ENCODE measurements at places on chromosomes 5 and 9.

DNA sequence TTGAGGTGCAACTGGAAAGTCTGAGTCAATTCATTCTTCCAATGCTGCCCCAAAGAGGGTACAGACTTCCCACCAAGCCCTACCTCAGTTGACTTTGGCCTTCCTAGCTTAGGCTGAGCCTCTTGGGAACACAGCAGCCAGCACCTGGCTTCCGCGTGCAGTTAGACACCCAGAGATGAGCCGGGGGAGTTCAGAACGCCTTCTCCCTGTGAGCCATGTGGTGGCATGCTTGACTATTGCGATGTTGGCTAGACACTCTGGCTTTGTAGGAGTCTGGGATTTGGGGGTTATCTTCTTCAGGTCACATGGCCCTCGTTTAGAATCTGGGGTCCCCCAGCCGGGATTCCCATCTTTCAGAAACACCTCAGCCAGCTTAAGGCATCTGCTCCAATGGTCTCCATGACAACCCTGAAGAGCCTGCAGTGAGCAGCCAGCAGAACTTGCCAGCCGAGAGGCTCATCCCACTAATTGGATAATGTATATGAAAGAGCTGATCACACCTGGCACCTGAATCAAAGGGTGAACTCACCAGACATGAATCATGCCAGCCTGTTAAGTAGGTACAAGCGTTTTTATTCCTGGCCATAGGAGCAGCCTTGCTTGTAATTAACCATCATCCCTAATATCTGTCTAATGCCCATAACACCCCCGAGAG is 167.5 kb downstream of the SYK start:
- no peak for DNase-seq

DNA sequence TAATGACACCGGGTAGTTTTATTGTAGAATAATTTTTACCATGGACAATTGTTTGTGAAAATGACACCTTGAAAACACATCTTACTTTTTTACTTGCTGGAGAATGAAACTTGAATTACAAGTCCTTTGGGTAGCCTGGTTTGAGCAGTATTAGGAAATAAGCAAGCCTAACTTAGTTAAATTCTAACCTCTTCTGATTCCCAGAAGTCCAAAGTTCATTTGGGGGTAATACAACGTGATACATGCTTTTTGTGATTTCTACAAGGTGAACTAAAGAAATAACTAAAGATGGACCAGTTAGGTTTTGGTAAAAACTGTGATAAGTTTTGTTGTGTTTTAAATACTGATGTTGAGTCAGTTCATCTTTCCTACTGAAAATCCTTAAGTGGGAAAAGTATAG is 135.4 kb upstream of the DMRT1 start:
- DNase-seq: no peak

- DNase-seq: peak; percentile 22
Measured at GRCh38 chr5:77851176-77852067, 75.3 kb upstream of the TBCA start.

- DNase-seq: no peak
Measured at GRCh38 chr5:130000460-130000859, 96.2 kb downstream of the CHSY3 start.

DNA sequence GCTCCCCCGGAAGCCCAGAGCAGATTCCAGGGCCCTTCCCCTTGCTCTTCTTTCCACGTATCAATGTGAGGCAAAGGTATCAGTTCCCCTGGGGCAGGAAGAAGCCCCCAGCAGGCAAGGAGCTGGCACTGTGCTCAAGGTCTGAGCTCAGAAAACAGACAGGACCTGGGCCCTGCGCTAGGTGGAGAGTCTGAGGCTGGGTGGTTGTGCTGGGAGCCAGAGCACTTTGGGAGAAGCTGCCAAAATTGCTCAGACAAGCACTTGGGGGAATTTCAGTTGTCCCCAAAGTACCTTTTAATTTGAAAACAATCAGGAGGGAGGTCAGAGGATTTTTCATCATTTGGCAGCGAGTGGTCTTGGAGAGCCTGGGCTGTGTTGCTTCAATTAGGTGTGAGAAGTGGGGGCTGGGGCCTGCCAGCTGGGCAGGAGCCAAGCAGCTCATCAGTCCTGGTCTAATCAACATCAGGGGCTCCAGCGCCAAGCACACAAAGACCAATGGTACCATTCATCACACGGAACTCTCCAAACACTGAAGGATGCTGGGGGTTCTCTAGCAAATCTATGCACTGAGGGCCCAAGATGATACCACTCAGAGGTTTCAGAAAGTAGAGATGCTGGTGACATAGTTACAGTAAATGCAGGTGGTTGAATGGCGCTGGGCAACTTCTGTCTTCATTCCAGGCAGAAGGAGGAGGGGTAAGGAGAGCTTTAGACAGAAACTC is 176.5 kb downstream of the SNX18 start:
- no peak for DNase-seq

- peak; percentile 77 for DNase-seq
Measured at GRCh38 chr9:127783111-127784008, 2.5 kb upstream of the CDK9 start.

GRCh38 chr5:170445936-170446335 is 56.8 kb upstream of the KCNMB1 start:
- DNase-seq: no peak

GRCh38 chr9:79490657-79491248 is 81.0 kb upstream of the TLE4 start:
- no peak for DNase-seq

GRCh38 chr5:2840372-2840915 is 89.0 kb upstream of the IRX2 start:
- DNase-seq: no peak

DNA sequence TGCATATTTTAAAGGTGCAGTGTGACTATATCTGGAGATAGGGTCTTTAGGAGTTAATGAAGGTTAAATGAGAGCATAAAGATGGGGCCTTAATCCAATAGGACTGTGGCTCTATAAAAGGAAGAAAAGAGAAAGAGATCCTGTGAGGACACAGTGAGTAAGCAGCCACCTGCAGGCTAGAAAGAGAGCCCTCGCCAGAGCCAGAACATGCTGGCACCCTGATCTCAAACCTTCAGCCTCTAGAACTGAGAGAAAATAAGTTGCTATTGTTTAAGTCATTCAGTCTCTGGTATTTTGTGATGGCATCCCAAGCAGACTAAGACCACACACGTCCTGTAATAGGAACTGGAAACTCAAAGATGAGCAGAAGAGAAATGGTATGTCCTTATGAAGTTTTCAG is 41.0 kb downstream of the RNF180 start:
- DNase-seq: no peak

- no peak for DNase-seq
Measured at GRCh38 chr5:79840084-79840990, 150.7 kb downstream of the CMYA5 start.

GRCh38 chr5:78554670-78555069 is 93.9 kb downstream of the LHFPL2 start:
- no peak for DNase-seq

DNA sequence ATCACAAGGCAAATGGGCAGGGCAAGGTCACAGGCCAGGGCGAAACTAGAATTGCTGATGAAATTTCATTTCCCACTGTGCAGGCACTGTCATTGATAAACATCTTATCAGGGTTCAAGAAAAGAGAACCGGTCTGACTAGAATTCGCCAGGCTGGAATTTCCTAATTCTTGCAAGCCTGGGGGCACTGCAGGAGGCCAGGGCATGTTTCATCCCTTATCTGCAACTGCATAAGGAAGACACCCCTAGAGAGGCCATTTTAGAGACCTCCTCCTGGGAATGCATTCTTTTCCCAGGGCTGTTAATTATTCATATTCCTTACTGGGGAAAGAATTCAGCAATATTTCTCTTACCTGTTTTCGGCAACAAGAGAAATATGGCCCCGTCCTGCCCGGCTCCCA is 266.2 kb upstream of the CYLC2 start:
- no peak for DNase-seq

GRCh38 chr5:179879690-179880010 is 21.0 kb upstream of the MRNIP start:
- DNase-seq: no peak

GRCh38 chr9:97384406-97385262 is 27.3 kb upstream of the TDRD7 start:
- no peak for DNase-seq

DNA sequence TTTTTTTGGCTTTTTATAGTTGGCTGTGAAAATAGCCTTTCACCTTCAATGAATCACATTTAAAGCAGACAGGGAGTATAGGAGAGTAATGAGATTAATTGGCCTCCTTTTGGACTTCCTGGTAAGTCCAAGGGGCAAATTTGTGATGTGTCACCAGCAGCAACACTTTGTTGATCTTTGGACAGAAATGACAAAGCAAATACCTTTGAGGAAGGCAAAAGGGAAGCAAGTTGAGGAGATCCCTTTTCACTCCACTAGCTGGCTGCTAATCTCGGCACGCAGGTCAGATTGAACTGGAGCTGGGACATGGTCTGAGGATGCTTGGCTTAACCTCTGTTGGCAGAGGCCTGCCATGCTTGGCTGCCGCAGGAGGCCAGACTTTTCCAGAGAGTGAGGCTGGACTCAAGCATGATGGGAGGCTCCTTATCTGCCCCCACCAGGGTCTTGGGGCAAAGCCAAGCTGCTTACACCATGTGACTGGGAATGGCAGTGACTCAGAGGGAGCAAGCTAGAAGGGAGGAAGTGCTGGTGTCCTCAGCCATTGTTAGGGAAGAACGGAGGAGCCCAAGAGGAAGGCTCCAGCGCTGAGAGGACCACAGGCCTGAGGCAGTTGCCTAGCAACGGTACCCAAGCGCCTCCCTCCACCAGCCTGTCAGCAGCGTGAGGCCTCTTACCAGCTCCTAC is 174.5 kb upstream of the MAP1B start:
- no peak for DNase-seq

- DNase-seq: no peak
Measured at GRCh38 chr5:44389823-44390143, 563 bp upstream of the FGF10 start.

DNA sequence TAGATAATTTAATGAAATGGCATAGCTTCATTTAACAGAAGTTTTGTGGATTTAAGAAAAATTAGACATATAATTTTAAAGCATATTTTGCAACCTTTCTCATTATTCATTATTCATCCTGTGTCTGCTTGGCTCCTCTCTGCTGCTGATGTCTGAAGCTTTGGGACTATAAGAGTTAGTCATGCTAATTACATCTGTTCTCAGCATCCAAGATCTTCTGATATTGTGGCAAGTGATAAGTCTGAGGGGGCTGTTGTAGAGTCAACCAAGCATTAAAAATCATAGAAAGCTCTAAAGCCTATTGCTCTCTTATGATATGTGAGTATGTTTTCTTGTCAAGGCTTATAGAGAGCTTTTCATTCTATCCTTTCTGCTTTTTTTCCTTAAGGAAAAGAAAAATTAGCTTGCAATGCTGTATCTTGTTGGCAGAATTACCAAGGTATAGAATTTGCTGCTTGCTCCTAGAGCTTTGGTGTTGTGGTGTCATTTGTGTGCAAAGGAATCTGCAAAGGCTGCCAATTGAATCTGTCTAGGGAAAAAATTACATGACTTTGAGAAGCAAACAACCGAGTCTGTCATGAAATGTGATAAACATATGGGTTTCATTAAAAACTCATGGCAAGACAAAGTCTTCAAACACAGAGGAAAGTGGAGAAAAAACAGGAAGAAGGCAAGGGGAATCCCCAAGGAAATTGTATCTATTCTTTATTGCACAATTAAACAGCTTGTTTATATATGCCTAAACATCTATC is 156.1 kb upstream of the DAB2 start:
- DNase-seq: no peak

GRCh38 chr9:106074006-106074405 is 379.7 kb downstream of the TMEM38B start:
- no peak for DNase-seq

DNA sequence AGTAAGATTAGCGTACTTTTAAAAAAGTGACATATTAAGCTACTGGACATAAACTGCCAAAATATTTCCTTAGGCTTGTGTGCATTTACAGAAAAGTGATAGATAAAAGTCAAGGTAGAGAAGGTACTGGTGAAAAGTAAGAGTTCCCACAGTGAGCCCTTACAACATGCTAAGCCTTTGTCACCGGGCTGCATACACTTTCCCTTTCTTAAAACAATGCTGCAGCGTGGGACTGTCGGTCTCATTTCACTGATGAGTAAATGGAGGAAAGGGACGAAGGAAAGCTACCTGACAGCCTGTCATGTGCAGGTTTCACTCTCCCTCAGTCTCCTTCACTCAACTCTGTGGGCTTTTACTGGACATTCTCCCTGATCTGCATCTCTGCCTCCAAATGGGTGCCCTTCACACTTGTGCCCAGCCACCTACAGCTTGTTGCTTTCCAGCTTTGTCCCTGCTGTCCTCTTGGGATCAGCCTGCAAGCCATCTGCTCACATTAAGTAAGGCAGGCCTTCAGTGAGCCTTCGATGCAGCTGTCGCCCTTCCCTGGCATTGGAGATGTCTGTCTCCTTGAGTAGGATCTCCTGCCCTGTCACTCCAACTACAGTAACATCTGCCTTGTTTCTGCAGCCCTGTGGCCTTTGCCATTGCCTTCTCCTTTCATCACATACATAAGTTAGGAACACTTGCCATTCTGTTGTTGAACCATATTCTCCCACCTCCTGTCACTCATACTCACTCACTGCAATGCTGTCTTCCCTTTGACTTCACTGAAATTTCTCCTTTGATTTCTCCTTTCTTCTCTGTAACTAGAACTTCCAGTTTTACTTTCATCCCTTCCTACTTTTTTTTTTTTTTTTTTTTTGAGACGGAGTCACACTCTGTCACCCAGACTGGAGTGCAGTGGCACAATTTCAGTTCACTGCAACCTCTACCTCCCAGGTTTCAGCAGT is 9.3 kb upstream of the ROPN1L start:
- DNase-seq: no peak

- no peak for DNase-seq
Measured at GRCh38 chr5:161373345-161373707, 173.2 kb downstream of the GABRB2 start.

DNA sequence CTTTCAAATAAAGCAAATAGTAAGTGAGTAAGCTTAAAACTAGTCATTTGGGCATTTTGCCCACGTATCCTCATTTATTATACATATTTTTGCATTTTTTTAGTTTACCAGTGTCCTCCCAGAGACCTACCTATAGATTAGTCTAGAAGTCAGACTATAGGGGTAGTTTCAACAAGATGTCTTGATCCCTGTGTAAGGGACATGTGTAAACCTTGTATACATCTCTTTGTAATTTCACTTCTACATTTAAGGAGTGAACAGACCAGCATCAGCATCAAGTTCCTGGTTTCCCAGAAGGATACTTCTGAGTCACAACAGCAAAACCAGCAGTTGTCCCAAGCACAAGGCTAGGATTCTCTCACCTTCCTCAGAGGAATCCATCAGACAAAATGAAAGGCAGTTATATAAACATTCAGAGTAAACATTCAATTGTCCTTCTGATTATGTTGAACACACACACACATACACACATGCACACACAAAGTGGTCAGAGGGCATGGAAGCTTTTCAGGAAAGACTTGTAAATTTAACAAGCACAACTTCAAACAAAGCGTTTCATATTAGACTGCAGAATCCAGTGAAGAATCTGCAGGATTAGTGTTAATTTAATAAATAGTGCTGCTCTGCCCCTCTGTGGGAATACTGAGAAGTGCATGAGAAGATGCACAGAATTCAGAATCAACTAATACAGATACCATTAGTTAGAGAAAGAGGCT is 55.4 kb downstream of the HINT1 start:
- peak; percentile 22 for DNase-seq

- DNase-seq: no peak
Measured at GRCh38 chr9:4042991-4043390, 256.9 kb downstream of the GLIS3 start.

GRCh38 chr9:18721267-18721994 is 247.5 kb downstream of the ADAMTSL1 start:
- no peak for DNase-seq

- DNase-seq: no peak
Measured at GRCh38 chr5:131509801-131510200, 125.2 kb downstream of the RAPGEF6 start.

- peak; percentile 38 for DNase-seq
Measured at GRCh38 chr5:7897014-7897600, 28.2 kb downstream of the MTRR start.

GRCh38 chr9:26706223-26706622 is 186.4 kb downstream of the CAAP1 start:
- DNase-seq: no peak

Data from activated CD4-positive, alpha-beta T cell treated with anti-CD3 and anti-CD28 coated beads for 48 hours (primary cell).